ENCODE measurements at places on chromosomes 2 and 18.

GRCh38 chr2:65212115-65212514, 15.5 kb upstream of the ACTR2 start:
- DNase-seq, result no peak

GRCh38 chr2:23904215-23904614, 22.7 kb downstream of the ATAD2B start:
- DNase-seq, result no peak

GRCh38 chr2:171678619-171679018, 8.7 kb upstream of the DYNC1I2 start:
- DNase-seq, result no peak

GRCh38 chr2:216776066-216776850, 80.9 kb upstream of the IGFBP5 start:
- DNase-seq, result no peak

- DNase-seq, result no peak
Observed at GRCh38 chr2:7795778-7796563, 878.8 kb downstream of the RNF144A start.

DNA sequence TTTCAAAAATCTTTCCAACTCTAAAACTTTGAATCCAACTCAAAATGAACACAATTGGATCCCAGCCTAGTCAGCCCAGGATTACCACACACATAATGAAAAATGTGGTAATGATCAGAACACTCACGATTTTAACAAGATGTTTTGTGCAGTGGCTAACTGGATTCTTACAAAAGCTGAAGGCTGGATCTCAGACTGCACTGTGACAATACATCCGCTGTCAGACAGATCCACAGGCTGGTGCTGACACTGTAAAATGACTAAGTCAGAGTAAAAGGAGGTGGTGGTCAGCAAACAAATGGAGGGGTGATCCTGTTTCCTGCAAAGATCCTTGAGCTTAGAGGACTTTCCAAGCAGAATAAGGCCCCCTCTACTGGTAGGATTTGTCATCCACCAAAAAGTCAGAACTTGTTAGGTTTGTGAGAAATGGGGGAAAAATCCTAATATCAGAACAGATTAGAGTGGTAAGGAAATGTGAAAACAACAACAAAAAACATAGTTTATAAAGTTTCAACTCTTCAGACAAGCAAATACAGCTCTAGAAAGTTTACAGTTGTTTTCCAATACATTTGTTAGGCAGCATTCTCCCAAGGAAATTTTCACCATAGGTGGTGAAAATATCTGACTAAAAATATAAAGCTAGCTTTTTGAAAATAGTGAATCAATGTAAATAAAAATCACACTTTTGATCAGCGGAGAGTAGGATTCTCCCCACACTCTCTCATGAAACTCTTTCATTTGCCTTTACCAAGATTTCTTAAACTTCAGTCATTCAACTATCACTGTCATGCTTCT, 211.9 kb downstream of the AGPS start:
- DNase-seq, result no peak

DNA sequence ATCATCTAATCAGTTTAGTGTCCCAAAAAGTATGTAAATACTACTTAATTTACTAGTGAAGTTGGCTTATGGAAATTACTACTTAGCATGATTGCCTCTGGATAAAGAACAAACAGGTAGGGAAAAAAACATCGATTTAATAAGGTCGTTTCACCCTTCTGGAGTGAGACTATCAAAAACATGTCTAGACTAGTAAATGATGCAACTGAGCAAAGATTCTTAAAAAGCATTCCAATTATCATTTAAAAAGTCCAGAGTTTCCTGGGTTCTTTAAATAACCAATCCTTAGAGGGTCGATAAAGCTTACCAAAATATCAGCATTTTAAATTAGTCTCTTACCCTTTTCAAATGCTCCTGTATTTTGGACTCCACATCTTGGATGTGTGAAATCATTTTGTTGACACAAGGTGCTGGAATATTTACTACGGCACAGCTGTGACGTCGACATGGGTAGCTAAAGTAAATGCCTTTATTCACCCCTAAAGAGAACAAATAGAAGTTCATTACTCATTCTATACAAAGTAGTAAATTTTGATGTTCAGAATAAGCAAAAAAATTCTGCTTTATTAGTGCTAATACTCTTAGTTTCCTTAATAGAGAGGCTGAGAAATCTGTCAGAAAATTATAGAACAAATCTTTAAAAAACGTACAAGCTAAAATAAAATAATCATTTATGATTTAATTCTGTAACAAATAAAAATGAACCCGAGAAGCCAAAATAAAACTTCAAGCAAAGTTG, 70.6 kb downstream of the CCDC178 start:
- DNase-seq, result no peak

DNA sequence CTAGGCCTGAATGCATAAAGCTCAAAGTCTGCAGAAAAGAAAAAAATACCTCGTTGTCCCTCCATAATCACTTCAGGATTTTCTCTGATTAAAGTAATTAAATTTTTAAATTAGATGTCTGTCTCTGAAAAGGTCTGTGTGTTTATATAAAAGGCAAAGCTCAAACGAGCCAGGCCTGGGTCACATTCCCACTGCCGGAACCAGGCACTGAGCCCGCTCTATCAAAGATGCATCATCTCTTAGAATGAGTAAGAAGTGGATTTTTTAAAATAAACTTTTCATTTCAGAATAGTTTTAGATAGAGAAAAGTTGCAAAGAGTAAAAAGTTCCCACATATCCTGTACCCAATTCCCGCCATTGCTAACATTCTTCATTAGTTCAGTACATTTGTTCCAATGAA, 202.1 kb upstream of the KYNU start:
- DNase-seq, result no peak

- DNase-seq, result no peak
Observed at GRCh38 chr2:20366672-20367116, 16.1 kb upstream of the PUM2 start.

DNA sequence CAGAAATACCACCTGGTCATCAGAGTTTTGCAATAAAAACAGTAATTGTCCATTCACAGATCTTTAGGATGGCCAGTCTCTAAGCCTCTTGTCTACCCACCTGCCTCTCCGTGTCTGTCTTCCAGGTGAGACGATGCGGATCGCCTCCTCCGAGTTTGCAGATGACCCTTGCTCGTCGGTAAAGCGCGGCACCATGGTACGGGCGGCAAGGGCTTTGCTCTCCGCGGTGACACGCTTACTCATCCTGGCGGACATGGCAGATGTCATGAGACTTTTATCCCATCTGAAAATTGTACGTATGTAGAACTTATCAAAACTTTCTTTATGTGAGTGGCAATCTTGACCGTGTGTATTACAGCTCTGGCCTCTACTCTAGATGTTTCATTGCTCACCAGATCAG, 345.0 kb downstream of the CTNNA2 start:
- DNase-seq, result no peak

DNA sequence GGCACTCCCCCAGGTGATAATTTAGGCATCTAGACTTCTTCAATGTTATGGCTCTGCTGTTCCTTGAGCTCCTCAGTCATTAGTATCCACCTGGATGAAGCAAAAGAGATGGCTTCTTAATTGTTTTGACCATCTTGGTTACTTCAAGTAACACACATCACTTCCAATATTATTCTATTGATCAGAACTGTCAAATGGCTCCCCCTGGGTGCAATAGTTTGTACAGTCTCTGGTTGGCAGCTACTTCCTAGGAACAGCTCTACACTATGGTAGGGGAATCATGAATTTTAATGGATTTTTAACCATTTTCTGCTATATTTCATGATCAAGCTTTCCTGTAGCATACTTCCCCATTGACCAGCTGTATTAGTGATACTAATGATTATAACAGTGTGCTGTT, 157.0 kb downstream of the NYAP2 start:
- no peak for DNase-seq

DNA sequence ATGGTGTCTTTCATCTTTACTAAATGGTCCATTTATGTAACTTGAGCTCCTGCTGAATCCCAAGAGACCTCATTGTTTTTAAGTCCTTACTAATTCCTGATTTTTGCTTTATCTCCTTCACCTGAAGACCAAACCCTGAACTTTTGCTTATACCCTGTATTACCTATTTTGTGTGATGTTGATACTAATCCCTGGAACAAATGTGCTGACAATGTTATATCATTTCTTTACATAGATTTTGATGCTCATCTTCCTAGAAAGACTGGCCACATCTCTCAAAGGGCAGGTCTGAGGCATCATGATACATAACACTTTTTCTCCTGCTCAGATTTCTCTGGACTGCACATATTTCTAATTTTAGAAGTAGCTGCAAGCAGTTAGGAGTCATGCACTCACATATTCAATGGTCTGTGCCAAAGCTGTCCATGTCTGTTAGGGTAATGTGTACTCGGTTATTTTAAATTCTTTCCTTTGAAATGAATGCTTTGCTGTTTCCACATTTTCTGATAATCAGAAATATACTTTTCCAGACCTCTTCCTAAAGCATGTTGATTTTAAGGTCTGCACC, 427.9 kb upstream of the HNRNPA3 start:
- no peak for DNase-seq

DNA sequence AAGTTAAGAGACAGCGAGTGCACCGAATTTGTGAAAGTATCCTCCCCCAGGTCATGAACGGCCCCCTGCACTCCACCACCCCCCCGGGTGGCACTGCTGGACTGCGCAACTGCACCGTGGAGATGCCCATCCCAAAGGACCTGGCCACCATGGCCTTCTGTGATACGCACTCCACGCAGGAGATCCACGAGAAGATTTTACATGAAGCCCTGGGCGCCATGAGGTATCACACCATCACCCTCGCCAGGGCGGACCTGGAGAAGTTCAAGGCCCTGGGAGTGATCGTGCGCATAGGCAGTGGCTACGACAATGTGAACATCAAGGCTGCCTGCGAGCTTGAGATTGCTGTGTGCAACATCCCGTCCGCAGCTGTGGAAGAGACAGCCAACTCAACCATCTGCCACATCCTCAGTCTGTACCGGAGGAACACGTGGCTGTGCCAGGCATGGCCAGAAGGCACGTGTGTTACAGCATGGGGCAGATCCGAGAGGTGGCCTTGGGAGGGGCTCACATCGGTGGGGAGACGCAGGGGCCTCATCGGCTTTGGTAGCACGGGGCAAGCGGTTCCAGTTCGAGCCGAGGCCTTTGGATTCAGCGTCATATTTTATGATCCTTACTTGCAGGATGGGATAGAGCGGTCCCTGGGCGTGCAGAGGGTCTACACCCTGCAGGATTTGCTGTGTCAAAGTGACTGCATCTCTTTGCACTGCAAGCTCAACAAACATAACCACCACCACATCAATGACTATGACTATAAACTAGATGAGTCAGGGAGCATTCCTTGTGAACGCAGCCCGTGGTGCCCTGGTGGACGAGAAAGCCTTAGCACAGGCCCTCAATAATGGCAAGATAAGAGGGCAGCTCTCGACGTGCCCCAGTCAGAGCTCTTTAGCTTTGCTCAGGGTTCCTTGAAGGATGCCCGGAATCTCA, 290.8 kb upstream of the MC4R start:
- DNase-seq, result no peak

DNA sequence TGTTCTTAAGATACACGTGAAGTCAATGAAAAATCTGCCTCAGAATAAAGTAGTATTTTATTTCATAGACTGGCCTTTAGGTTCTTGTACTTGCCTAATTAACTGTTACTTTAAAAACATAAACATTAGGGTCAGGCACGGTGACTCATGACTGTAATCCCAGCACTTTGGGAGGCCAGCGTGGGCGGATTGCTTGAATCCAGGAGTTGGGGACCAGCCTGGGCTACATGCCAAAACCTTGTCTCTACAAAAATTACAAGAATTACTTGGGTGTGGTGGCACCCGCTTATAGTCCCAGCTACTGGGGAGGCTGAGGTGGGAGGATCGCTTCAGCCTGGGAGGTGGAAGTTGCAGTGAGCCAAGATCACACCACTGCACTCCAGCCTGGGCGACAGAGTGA, 16.0 kb upstream of the SNORC start:
- DNase-seq, result no peak

DNA sequence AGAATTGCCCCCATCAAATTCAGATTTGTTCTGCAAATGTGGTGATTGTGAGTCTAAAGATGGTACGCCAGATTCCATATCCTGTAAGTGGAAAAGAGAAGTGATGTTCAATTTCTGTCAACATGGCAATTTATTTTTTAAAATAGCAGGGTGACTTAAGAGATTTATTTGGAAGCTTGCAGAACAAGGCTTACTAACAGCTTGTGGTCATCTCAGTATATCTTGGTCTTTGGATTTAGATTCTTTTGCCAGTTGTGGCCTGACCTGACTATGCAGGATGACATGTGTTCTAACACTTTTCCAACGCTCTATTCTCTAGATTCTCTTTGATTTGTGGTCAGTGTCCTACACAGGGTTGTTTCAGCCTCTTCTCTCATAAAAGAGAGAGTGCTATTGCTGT, 74.4 kb downstream of the MAP3K20 start:
- no peak for DNase-seq

DNA sequence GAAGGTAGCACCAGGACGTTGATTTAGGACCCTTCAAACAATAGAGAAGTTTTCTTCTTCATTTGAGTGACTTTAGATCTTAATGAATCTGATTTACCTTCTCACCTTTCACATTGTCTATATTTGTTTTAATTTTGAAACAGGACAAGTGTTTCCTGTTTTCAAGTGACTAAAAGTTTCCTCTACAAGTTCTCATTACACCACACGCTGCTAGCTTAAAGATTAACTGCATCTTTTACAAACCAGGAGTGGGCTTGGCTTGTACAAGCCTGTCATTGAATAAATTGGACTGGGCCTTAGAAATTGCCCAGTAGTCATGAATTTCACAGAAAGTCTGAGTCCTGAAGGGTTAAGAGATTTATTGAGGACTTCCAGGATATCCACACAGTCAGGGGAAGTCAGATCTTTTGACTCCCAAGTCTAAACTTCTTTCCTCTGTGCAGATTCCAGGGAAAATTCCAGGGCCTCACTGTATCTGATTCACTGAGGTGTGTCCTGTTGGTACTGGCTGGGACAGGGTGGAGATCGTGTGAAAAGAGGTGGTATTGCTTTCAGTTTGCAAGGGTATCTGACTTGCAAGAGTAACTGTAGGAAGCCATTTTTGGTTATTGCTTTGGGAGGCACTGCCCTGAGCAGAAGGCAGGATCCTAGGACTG, 3.4 kb downstream of the SGPP2 start:
- DNase-seq, result no peak

GRCh38 chr2:167987558-167987957, 259.8 kb downstream of the STK39 start:
- DNase-seq, result no peak

GRCh38 chr2:29920631-29921559, 491 bp downstream of the ALK start:
- DNase-seq, result no peak

- DNase-seq, result no peak
Observed at GRCh38 chr2:175855794-175856453, 146.1 kb downstream of the LNPK start.

GRCh38 chr18:41906528-41907146, 48.4 kb upstream of the PIK3C3 start:
- DNase-seq, result no peak

- DNase-seq, result no peak
Observed at GRCh38 chr18:24189007-24189528, 50.2 kb downstream of the CABYR start.
